ENCODE measurements at places on chromosomes 7 and 10.

DNA sequence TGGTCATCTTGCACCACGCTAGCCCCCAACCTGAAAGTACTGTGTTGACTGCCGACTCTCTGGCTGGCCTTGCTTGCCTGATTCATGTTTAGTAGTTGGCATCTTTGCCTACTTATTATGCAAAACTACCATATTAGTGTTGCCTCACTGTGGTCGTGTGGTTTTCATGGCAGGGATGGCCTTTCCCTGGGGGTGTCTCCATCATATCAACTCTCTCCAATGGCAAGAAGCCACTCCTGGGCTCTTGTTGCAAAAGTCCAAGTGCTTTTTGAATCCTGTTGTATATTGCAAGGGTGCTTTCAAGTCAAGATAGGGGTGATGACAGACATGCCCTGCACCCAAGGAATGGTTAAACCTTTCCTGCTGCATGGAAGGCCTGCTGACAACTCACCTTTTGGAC lies 39.4 kb downstream of the ABLIM1 start:
- DNase-seq: no peak

DNA sequence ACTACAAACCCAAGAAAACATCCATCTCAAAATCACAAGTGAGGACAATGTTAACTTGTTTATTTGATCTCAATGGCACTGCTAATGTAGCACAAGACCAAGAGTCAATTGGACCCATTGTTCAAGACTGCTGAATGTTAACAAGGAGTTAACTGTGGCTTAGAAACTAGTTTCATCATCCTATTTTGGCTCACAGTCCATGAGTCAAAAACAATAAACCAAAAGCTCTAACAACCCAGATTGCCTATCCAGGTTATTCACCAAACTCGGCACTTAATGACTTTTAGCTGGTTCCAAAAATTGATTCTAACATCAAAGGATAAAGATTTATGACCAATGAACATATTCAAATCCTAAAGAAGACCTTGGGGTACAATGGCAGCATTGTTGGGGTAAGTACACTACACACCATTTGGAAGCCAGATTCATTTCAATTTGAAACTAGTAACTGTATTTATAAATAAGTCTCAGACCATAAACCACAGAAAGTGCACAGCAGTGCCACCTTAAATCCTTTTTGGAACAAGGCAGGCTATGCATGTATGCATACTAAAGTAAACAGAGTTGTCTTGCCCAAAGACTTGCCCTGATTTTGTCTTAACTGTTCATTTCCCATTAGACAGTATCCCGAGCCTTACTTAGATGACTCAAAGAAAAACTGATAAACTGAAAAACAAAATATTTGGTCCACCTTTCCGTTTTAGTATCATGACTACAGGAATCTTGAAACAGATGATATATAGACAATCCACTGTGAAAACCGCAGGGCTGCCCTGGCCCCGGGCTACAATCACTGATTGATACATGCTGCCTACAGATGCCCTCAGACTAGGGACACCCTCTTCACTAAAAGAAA lies 84.5 kb downstream of the SRPK2 start:
- peak; percentile 27 for DNase-seq

DNA sequence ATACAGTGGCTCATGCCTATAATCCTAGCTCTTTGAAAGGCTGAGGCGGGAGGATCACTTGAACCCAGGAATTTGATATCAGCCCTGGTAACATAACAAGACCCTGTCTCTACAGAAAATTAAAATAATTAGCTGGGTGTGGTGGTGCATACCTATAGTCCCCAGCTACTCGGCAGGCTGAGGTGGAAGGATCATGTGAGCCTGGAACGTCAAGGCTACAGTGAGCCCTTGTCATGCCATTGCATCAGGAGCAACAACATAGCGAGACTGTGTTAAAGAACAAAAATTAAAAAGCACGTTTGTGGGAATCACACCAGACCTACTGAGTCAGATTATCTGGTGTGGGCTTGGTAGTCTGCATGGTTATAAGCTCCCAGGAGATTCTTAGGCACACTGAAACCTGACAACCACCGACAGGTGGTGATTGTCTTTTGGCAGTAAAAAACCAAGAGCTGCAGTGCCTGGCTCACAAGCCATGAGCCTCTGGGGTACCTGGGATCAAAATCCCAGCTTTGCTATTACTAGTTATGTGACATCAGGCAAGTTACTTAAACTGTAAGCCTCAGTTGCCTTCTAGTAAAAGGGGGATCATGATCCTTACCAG lies 146.9 kb downstream of the SND1 start:
- DNase-seq: no peak

DNA sequence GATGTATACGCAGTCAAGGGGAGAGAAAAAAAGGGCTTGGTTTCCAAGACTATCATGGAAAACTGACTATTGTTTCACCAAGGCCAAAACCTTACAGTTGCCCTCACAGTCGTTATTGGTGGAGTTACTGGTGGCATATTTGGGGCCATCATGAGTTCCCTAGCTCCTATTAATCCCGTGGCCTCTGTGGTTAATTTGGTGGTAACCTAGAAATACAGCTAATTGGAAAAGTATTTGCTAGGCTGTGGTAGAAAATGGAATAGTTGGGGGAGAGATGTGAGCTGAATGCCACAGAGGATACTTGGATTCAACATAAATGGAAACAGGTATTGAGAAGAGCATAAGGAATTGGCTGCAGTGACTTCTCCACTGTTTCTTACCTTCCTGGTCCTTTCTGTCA lies 450.7 kb downstream of the KCNMA1 start:
- no peak for DNase-seq

DNA sequence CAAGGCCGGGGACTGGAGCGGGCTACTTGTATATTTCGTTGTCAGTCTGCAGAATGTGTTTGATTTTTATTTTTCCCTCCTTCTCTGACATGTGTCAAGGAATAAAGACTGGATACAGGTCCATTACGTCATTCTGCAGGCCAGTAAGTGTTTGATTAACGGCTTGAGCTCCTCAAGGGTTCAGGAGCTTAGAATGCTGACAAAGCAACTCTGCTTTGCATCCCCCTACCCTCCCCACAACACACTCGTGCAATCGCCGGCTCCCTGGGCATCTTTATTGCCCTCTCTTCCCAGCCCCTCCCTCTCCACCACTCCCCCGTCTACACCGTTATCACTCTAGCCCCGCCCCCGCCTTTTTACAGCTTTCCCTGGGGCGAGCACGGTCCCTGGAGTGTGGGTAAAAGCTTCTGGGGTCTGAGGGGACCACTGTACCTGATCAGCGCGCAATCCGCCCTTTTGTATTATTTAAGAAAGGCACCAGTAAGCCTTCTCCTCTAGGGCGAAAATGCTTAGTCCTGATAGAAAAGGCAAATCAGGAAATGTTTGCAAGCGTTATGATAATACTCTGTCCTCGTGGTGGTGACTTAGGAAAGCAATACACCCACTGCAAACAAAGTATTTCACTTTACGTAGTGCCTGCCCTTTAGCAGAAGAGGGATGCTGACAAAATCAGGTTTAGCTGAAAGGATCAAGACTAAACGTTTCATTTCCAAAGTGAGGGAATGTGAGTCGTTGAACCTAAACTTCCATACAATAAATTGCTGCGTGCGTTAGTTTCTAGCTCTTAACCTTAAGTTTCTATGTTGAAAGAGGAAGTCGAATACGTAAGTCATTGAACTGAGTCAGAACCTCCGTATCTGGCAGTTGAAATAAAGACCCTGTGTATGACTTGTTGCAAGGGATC lies 1.4 kb upstream of the CREB5 start:
- DNase-seq: no peak

All from AG09309 (cell line).